ENCODE measurements at places on chromosomes 6 and 20.

DNA sequence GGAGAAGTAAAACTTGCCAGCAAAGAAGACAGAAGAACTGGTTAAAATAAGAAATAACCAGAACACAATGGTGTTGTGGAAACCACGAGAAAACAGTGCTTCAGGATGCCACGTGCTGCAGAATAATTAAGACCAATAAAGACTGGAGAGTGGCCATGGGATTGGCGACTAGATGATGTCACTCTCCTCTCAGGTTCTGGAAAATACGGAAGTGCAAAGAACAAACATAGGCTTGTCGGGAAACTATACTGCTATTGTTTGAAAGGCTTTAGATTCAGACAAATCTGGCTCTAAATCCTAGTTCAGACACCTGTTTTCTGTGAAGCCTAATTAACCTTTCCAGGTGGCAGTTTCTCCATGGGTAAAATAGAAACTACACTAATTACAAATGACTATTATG lies 138.4 kb upstream of the STXBP5 start:
- DNase-seq = no peak

GRCh38 chr6:15796130-15796771 lies 133.4 kb upstream of the DTNBP1 start:
- DNase-seq = no peak

DNA sequence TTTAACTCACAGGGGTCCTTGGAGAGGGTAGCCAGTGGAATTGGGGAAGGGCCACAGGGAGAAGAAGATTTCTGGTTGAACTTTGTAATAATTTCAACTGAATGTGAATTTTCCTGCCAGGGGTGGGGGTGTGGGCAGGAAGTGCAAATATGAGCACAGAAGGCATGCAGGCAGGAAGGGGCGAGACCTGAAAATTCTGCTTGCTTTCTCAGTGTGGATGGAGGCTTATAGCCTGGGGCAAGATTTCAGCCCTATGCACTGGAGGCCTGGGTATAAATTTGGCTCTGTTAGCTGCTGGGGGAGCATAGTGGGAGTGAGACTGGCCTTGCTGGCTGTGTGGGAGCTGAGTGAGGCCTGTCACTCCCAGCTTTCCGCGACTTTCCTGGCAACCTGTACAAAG lies 54.4 kb downstream of the PERP start:
- DNase-seq = no peak

DNA sequence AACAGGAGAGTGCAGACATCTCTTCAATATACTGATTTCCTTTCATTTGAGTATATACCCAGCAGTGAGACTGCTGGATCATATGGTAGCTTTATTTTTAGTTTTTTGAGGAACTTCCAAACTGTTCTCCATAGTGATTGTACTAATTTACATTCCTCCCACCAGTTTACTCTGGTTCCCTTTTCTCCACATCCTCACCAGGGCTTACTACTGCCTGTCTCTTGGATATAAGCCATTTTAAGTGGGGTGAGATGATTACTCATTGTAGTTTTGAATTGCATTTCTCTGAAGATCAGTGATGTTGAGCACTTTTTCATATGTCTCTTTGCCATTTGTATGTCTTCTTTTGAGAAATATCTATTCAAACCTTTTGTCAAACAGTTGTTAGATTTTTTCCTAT lies 64.9 kb upstream of the HMGCLL1 start:
- no peak for DNase-seq

DNA sequence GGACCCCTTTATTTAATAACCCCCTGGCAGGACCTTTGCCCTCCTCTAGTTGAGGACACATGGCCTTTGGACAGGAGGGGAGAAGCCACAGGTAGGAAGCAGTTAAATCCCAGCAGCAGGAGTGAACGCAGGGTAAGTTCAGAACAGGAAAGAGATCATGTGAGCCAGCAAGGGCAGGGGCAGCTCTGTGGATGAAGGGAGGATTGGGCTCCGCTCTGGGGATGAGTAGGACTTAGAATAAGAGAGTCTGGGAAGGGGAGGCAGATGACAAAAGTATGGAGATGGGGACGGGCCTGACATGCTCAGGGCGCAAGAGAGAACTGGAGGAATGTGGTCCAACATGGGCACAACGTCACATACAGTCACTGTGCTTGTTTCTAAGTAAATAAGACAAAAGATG lies 89.0 kb downstream of the NDUFAF5 start:
- DNase-seq = no peak

DNA sequence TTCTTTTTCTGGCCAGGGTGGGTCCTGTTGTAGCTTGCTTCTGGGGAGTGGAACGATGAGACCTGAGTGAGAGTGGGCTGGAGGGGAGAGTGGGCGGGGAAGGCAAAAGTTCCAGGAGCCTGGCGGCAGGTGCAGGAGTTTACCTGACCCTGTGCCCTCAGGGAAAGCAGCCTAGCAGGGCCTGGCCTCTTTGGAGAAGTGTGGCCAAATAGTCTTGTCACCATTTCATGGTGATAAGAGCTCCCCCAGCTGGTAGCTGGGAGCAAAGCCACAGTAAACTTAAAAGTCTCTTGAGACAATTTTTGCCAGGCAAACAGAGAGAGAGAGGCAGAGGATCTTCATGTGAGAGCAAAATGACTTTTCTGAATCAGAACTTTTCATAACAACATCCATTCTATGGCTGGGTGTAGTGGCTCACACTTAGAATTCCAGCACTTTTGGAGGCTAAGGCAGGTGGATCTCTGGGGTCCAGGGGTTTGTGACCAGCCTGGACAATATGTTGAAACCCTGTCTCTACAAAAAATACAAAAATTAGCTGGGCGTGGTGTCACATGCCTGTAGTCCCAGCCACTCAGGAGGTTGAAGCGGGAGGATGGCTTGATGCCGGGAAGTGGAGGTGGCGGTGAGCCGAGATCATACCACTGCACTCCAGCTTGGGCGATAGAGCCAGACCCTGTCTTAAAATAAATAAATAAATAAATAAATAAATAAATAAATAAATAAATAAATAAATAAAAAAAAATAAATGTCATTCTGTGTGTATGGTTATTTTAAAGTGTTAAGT lies 161.8 kb upstream of the SCGN start:
- peak; percentile 29 for DNase-seq

DNA sequence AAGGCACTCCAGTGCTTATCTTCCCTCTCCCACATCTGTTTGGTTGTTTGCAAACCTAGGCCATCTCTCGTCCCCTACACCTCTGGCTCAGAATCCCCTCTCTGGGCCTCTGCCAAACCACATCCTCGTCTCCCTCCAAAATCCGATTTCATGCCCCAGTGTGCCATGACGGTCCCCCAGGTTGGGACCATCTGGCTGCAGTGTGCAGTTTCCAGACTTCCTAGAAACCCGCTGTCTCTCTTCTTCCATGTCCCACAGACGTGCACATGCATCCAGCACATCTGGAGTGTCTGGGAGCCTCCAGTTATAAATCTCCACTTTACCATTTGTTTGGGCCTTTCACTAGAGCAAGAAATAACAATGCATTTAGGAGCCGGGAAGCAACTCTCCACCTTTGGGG lies 316.2 kb downstream of the KIF16B start:
- DNase-seq = no peak

- no peak for DNase-seq
Observed at GRCh38 chr6:137277971-137278637, 58.9 kb upstream of the IFNGR1 start.

DNA sequence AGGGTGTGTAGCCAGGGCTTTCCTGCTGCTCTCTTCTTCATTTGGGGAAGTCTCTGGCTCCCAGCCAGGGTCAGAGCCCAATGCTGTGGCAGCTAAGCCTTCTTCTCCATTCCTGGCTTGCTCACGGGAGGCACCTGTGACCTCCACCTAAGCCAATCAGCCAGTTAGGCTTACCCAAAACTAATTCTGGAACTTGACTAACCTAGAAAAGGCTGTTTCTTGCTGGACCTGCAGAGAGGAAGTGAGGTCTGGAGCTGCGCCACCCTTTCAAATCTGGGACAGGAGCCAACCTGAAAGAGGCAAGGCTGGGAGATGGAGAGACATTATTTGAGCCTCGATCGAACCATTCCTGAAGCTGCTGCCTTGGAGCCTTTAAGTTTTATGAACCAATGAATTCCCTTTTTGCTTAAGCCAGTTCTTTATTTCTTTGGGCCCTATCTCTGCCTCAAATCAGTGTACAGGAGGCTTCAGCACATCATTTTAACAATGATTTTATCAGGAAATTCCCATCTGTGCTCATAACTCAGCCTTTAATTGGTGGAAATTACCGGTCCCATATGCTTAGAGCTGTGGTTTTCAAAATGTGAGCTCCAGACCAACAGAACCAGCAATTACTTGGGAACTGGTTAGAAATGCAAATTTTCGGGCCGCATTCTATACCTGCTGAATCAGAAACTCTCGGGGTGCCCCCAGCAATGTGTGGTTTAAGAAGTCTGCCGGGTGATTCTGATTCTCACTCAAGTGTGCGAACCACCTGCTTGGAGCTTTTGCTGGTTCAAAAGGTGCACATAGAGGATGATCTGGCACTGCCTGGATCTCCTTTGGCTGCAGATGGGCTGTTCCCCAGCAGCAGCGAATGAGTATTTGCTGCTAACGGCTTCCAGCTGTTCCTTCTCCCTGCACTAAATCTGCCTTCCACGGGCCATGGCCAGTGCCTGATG lies 97.4 kb upstream of the RNF24 start:
- no peak for DNase-seq

GRCh38 chr6:136549300-136550044 lies 750 bp downstream of the MAP7 start:
- DNase-seq = no peak

GRCh38 chr6:158607411-158608170 lies 37.0 kb downstream of the DYNLT1 start:
- DNase-seq = no peak

GRCh38 chr6:131107151-131107550 lies 28.1 kb upstream of the AKAP7 start:
- no peak for DNase-seq

DNA sequence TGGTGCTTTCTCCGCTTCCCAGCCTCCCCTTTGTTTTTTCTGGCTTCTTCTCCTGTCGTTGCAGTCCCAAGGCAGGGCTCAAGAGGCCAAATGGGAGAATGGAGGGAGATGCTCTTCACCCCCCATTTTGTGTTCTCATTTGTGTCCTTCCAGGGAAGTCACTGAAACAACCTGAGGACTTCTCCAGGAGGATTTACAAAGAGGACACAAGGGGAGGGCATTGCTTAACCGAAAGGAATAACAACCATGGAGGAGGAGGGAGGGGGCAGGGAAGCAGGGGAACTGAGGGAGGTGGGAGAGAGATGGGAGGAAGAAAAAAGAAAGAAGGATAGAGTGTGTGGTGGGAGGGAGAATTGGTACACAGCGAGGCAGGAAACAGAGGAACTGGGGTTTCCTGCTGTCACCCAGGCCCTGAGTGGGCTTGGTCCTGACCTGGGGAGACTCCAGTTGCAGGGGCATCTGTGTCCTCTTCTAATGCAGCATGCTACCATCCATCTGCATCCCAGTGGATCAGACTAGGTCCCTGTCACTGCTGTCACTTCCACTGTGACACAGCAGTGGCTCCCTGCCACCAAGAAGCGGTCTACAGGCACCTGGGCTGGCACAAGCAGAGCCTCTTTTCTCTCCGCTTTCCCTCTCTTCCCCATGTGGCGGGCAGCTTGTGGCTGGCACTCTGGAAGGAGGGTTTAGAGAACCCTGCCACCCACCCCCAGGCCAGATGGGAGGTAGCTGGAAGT lies 17.1 kb upstream of the MLN start:
- DNase-seq = no peak
